Brain microvascular endothelial cell (primary cell): ENCODE measurements at places on chromosomes 7 and 10.

GRCh38 chr7:144691240-144691639 is 144.6 kb downstream of the TPK1 start:
- no peak for DNase-seq

GRCh38 chr7:2231992-2232765 is 566 bp downstream of the MAD1L1 start:
- no peak for DNase-seq

DNA sequence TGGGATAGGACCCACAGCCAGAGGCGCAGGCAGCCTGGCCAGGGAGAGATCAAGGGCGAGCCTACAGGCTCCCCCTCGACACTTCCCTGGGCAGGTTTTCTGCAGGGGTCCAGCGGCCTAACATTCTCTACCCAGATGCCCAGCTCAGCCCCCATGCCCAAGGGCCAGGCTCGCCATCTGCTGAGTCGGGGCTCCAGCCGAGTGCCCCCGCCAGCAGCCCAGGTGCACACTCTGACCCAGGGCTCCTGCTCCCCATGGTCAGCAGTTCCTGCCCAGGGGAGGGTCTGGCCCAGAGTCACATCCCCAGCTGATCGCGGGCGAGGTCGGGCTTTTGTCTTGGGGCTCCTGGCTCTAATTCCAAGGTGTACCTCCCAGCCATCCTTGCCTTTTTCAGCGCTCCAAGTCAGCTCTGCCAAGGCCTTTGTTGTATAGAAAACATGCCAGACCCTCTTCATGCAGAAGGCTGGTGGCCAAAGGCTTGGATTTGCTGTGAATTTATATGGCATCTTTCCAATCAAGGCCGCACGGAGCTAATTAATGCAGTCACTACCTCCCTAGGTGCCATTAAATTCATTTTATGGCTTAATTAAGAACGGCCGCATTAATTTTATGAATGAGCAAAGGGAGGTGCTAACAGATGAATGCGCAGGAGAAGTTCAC is 120.6 kb downstream of the LRRC18 start:
- DNase-seq, result no peak

DNA sequence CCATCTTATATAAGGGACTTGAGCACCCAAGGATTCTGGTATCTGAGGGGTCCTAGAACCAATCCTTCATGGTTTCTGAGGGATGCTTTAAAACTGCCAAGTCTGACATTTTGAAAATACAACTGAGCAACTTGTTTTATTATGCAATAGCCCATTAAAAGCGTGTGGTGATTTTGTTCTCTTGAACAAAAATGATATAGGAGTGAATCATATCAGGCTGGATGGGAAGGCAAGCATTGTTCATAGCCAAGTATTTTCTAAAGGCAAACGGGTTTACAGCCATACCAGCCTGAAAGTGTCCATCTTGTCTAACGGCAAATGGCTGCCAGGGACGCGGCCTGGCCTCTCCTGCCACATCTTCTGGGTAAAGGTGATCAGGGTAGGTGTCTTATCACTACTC is 23.4 kb downstream of the RPP38 start:
- peak; percentile 49 for DNase-seq

DNA sequence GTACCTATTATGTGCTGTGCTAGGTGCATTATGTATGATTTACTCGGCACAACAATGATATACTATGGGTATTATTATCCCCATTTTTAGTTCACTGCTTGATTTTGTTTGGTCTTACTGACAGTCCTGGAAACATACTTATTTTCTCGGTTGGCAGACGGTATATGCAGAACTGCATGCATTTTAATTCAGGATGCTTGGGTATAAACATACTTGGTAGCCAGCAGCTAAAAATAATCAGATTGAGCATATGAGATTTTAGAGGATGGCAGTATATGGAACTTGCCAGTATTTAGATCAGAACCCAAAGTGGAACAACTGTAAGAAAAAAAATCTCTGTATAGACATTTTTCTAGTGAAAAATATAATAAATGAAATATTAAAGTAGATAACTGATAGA is 163.3 kb downstream of the DNAH11 start:
- DNase-seq, result no peak

DNA sequence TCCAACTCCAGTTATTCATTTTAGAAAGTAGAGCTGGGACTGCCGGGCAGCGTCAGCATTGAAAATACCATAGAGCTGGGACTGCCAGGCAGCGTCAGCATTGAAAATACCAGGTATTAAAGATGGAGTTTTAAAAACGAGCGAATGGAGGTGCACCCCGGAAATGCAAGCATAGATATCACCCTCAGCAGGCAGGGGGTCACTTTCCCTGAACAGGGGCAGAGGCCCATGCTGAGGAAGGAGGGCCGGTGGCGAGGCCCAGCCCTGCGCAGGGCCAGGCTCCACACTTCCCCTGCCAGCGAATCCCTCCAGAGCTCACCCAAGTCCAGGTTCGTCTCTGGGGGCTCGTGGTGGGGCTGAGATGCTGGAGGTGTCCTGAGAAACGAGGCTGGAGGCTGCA is 84.8 kb upstream of the DIP2C start:
- DNase-seq, result no peak

DNA sequence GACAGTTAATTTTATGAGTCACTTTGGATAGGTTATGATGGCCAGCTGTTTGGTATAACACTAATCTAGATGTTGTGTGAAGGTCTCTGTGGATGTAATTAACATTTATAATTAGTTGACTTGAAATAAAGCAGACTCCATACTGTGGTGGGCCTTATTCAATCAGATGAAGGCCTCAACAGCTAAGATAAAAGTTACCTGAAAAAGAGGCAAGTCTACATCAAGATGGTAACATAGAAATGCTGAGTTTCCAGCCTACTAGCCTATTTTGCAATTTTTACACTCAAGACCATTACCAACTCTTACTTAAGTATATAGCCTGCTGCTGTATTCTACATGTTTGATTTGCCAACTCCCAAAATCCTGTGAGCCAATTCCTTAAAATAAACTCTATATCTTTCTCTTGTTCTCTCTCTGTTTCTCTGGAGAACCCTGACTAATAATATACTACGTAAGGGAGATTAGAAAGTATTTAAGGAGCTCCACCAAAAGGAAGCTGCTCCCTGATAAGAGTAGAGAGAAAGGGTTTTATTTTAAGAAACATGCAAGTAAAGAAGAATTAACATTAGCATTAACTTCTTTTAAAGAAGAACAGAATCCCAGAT is 42.7 kb downstream of the ZNF438 start:
- no peak for DNase-seq

DNA sequence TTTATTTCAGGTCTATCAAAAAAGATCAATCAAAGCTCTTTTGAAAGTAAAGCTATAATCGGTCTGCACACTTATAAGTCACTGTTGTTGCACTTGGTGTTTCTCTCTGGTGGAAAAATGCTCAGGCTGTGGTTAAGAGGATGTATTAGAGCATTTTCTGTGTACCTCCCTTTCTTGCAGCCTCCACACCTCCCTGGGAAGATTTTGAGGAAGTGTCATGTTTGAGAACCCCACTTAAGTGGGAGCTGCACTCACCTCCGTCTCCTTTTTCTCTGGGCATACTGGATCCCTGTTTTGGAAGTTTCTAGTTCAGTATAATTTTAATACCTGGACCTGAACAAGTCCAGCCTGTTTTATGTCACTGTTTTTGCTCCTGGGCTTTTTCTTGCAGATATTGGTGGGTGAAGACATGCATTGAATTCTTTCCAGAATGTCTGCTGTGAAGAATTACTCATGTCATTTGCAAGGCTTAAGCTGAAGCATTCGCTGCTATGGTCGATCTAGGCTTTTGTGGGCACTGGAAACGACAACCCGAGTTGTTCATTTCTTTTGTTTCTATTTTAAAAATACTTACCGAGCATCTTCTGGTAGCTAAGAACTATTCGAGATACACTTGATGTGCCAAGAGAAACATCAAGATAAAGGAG is 36.6 kb downstream of the TCF7L2 start:
- DNase-seq, result peak; percentile 17

GRCh38 chr7:78090616-78091015 is 292.0 kb downstream of the PHTF2 start:
- no peak for DNase-seq

GRCh38 chr7:114687238-114687637 is 234.7 kb upstream of the MDFIC start:
- DNase-seq, result no peak

GRCh38 chr7:123157606-123158005 is 42.2 kb downstream of the SLC13A1 start:
- no peak for DNase-seq

DNA sequence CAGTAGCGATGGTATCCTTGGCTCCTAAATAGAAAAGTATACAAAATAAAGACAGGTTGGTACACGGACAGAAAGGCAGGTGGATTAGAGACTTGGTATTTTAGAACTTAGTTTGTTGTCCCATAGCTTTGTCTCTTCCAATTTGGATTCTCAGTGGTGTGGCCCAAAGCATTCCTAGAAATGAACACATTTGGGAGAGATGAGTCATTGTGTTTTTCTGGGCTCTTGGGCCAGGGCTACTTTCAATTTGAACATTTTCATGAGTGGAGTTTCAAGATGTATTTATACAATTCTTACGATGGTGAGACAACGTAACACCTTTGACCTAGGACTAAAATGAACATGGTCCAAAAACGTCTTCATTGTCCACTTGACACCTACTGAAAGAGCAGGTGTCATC is 225.1 kb upstream of the YAE1 start:
- no peak for DNase-seq

DNA sequence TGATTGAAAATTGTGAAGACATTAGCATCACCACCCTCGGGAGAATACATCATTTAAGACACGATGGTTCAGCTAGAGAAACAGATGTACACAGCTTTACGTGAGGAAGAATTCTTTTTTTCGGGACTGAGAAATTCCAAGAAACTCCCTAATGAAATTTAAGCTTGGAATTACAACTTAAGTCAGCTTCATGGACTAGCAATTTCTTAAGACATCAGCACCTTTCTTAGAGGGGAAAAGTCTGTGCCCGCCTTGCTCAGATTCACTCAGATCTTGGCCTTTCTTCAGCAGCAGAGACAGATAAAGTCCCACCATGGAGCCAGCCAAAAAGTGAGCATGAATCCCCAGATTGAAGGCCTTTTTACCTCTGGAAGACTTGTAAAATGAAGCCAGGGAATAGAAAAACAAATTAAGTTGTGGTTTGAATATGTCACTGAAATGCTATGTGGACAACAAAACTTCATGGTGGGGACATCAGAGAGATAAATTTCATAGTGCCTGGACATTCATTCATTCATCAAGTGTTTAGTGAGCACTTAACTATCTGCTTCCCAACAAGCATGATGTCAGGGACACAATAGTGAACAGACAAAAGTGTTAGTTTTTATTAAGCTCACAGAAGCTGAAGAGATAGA is 32.1 kb downstream of the PRKG1 start:
- DNase-seq, result no peak

GRCh38 chr7:118949031-118949430 is 724.5 kb downstream of the ANKRD7 start:
- DNase-seq, result peak; percentile 14

DNA sequence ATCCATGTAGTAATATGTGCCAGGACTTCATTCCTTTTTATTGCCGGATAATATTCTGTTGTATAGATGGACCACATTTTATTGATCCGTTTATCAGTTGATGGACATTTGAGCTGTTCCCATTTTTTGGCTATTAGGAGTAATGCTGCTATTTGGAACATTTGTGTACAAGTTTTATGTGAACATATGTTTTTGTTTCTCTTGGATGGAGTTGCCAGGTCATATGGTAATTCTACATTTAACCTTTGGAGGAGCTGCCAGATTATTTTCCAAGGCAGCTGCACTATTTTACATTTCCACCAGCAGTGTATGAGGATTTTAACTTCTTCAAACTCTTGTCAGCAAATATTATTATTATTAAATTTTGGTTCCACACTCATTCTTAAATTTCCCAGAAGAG is 59.2 kb downstream of the C10orf90 start:
- no peak for DNase-seq

- DNase-seq, result no peak
Measured at GRCh38 chr10:89348481-89348880, 20.7 kb downstream of the IFIT3 start.

- no peak for DNase-seq
Measured at GRCh38 chr7:33666531-33666930, 238.8 kb upstream of the BMPER start.

DNA sequence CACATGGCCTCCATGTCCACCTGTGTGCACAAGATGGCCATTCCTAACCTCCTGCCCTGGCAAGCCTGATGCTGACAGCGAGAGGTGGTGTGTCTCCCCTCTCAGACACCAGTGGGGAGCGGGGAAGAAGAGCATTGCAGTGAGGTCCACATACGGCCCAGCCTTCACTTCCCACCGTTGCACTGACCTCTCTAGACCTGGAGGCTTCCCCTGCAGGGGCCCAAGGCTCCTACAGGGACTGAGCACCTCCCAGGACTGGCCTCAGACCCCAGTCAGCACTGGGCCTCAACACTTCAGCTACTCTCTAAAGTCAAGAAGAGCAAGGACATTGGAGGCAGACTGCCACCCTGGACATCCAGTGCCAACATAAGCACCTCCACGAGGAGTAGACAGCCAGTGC is 15.9 kb downstream of the STK32C start:
- no peak for DNase-seq

DNA sequence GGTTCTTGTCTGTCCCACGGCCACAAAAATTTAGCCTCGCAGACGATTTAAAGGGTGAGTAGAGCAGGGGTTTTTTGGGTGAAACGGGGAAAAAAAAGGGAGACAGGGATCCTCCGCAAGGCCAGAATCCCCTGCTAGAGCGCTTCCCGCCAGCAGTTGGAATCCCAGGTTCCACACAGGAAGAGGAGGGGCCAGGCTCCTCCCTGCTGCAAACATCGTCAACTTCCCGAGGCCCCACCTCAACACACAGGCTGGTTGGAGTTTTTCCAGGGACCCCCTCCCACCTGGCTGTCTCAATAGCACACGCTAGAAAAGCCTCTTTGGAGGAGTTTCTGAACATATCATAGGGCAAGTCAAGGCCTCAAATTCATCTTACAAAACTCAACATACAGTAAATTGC is 112.7 kb downstream of the MTERF1 start:
- no peak for DNase-seq

DNA sequence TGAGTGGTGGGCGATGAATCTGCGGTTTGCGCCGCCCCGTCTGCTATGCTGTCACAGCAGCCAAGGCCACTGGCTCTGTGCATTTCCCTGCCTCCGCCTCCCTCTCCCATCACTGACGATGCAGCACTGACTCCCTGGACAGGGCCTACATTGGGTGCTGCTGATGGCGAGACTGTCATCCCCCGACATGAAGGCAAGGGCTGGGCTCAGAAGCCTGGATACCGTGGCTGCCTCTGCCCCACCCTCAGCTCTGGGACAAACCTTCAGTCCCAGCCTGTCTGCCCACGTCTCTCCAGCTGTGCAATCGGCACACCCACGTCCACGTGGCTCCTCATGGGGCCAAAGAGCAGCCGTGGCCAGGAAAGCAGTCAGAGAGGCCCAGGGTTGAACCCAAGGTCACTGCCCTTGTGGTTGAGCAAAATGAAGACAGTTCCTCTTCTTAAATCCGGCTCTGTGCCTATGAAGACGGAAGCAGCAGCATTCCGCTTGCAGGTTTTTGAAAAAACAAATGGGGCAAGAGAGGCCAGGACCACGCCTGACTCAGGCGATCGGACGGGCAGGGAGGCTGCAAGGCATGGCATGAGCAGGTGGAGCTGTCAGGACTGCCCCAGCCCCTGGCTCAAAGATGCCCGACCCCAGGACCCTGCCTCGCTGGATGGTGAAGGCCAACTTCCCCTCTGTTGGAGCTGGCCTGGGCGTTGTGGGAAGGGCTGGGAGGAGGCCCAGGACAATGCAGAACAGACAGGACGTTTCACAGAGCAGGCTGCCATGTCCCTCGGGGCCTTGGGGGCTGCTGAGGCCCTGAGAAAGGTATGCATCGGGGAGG is 517.5 kb downstream of the DNAJB6 start:
- DNase-seq, result no peak

GRCh38 chr7:21500117-21500832 is 42.6 kb upstream of the DNAH11 start:
- no peak for DNase-seq
